LNCaP clone FGC (cell line): ENCODE measurements at places on chromosomes 12 and 14.

DNA sequence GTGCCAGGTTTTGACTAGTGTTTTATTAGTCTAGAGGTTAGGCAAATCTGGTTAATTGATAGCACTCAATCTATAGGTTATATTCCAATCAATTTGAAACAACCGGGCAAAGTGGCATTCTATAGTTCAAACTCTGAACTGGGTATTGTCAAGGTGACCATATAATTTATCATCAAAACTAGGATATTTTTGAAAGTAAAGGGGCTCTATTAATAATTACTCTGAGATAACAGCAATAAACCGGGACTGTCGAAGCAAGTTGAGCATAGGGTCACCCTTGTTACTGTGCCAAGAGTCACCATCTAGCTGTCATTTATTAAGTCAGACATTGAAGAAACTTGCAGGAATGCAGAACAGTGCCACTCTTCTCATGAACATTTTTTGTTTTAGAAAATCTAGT is 321.2 kb downstream of the RAD51B start:
- no peak for DNase-seq

- DNase-seq, result no peak
Observed at GRCh38 chr14:100715803-100716202, 10.9 kb upstream of the DLK1 start.

- no peak for DNase-seq
Observed at GRCh38 chr12:11555743-11556625, 93.5 kb upstream of the ETV6 start.

DNA sequence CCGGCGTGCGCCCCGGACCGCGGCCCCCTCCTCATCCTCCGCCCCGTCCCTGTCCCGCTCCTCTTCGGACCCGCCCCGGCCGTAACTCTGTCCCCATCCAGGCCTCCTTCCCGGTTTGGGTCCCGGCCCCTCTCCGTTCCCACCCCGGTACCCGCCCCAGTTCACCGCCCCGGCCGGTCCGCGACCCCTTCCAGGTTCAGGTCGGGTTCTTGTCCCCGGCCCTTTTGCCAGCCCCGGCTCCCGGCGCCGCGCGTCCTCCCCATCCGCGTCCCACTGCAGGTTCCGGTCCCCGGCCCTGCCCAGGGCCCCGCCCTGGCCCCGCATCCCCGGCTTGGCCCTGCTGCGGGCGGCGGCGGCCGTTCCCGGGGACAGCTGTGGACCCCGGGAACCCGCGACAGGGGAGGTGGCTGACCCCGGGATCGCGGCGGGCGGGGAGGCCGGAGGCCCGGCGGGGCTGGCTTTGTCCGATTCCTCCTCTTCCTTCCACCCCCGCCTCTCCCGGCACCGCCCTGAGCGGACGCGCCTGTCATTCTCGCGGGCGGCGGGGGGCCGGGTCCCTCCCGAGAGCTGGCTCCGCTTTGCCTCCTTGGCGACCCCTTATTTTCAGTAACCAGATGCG is 601 bp downstream of the KLC1 start:
- no peak for DNase-seq

DNA sequence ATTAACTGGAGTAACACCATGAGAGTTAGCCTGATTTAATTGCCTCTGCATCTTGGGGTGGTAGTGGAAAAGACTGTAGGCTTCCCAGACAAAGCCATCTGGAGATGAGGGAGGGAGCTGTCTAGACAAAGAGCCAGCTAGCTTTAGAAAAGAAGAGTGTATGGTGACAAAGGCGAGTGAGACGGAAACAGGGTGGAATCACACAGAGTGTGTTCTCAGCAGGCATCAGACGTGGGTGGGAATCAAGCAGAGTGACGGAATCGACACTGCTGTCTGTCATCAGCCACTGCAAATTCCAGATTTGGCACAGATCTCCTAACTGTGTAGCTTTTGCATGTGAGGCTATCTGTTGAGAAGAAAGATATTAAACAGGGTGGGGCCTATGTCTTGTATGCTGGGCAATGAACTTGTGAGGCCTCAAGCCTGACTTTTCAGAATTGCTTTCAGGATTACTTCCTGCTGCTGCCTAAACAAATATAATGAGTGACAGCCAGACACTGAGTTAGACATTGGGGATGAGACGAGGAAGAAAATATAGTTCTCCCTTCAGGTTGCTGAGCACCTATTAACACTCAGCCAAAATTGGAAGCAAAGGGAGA is 236.5 kb upstream of the GRIP1 start:
- no peak for DNase-seq

- DNase-seq, result no peak
Observed at GRCh38 chr12:66573605-66574004, 105.3 kb downstream of the GRIP1 start.

GRCh38 chr12:118237052-118237665 is 101.2 kb downstream of the PEBP1 start:
- DNase-seq, result no peak

DNA sequence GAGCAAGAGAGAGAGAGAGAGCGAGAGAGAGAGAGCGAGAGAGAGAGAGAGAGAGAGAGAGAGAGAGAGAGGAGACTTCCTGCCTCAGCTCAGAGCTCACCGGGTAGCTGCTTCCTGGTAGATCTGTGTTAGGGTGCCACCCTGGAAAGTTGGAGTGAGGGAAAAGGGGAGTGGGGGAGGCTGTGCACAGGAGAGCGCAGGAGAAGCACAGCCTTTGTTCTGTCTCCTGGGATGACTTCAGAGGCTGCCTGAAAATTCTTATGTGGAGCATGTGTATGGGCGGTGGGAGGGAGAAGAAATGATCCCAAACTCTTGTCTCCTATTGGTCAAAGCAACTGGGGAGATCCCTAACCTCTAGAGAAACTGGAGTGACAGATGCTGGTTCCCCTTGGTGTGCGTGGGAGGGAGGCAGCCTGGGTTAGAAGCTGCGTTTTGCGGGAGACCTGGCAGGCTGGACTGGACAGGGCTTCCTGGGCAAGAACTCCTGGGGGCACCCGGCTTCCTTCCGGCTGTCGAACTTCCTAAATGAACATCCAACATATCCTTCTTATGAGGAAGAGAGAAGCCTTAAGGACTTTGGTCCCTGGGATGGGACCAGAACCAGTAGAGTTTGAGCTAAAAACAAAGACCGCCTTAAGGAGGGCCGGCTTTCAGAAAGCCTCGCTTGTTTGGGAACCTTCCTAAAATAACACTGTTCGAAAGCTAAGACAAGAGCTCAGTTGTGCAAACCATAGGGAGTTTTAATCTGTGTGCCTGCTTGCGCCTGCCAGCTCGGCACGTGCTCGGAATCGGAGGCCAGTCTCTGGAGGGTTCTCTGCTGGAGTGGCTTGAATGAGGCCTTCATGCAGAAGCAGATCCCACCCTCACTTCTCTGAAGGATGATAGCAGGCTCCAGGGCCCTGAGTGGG is 30.4 kb upstream of the BEGAIN start:
- DNase-seq, result no peak

- no peak for DNase-seq
Observed at GRCh38 chr14:98940693-98941437, 331.1 kb downstream of the BCL11B start.

DNA sequence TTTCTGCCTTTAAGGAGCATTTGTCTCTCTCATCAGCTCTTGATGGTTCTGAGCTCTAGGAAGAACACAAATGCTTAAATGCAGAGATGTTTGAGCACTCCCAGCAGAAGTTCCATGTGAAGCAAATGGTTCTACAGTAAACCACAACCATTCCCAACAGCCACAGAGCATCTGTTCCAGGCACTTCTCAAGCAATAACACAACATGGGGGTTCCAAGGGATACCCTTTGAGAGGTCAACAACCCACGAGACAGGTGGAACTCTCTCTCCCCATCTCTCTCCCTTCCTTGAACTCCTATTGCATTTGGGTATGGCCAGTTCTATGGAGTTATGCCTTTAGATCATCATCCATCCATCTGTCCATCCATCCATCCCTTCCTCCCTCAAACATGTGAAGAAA is 5.2 kb upstream of the COL2A1 start:
- DNase-seq, result no peak
